ENCODE measurements at places on chromosomes 16 and 17.

DNA sequence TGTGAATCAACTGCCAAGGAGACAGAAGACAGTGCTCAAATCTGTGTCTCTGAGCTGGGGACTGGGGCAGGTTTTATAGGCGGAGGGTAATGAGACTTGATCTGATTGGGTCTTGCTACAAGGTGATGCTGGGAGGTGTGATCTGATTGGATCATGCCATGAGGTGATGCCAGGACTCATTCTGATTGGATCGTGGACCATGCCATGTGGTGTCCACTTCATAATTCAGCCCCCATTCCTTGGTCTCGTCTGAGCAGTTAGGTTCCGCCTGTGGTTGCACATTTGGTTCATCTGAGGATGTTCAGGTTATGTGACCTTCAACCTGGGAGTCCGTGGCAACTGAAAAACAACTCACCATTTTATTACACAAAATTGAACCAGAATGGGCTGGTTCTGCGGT, 41.0 kb downstream of the OTOA start:
- no peak for DNase-seq

GRCh38 chr16:48627148-48627547, 17.2 kb upstream of the N4BP1 start:
- DNase-seq, result no peak

- no peak for DNase-seq
Observed at GRCh38 chr17:58503866-58504265, 10.6 kb downstream of the MTMR4 start.

DNA sequence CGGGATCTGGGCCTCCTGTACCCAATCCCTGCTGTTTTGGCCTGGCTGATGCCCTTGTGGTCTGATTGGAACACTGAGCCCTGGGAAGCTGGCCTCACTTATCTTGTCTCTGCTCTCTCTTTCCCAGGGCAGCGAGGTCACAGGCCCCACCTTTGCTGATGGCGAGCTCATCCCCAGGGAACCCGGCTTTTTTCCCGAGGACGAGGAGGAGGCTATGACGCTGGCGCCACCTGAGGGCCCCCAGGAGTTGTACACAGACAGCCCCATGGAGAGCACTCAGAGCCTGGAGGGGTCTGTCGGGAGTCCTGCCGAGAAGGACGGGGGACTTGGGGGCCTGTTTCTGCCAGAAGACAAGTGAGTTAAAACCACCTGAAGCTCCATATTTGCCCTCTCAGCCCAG, 126.0 kb downstream of the RAB11FIP4 start:
- no peak for DNase-seq

DNA sequence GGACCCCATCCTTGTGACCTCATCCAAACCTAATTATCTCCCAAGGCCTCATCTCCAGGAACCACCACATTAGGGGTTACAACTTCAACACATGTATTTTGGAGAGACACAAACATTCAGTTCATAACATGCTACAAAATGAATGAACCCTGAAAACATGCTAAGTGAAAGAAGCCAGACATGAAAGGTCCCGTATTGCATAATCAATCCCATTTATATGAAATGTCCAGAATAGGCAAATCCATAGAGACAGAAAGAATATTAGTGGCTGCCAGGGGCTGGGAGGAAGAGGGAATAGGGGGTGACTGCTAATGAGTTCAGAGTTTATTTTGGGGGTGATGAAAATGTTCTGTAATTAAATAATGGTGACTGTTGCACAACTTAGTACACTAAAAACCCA, 3.7 kb upstream of the IL34 start:
- no peak for DNase-seq

All from iris pigment epithelial cell (primary cell).